ENCODE measurements at places on chromosomes 12 and 14.

DNA sequence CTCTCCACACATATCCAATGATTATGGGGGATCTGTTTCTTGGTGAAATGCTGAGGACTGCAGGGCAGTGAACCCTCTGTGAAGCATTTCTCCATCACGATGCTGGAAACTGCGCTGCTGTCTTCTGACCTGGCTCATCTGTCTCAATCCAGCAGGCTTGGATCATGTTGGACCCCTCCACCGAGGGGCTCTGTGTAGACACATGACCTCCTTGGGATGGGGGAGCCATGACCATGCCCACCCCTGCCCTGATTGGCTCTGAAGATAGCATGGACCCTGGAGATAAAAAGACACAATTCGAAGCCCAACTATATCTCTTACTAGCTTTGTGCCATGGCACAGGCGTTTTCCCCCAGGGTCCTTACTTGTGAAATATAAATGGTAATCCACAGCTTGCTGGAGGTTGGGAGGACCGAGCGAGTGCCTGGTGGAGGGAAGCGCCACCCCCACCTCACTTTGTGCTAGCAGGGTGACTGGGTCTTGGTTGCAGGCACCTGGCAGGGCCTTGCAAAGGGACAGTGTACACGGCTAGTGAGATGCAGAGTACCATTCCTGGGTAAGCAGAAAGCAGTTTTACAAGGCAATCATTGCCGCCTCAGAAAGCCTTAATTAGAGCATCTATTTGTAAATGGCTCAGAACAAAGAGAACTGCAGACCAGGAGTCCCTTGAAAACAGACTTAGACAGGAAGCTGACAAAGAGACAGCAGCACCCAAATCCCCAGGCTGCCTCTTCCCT, 2.4 kb upstream of the KRT83 start:
- no peak for DNase-seq

DNA sequence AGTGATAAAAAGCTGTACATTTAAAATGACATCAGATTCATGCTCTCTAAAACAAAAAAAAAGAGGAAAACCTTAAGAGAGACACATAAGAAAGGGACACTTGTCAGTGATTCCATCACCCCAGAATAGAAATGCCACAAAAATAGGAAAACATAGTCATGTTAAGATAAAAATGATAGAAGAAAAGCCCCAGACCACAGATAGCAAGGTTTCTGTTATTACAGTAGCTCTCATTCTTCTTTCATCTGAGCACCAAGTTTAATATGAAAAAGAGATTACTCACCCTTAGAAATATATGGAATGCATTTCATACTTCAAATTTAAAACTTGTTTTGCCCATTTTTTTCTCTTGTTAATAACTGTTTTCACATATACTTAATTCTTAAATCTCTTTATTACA, 217.2 kb downstream of the EGLN3 start:
- no peak for DNase-seq

DNA sequence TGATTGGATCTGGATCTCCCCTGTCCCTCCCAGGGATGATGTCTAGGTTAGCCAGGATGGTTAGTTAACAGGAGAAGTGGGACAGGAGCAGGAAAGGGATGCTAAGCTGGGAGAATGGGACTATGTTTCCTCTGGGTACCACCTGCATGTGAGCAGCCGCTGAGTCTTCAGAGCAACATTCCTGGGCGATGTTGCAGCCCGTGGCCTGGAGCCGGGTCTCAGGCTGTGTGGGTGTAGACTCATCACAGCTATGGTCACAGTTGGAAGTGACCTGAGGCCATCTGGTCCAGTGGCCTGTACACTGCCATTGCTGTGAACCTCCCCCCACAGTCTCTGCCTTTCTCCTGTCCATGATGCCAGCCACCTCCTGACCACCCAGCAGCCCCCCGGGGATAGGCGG, 422.6 kb downstream of the DPF3 start:
- DNase-seq, result no peak

GRCh38 chr12:70042675-70043074, 200.6 kb upstream of the CNOT2 start:
- no peak for DNase-seq

- DNase-seq, result no peak
Measured at GRCh38 chr14:45095143-45095542, 11.2 kb downstream of the PRPF39 start.

GRCh38 chr12:75650595-75651341, 139.4 kb upstream of the KRR1 start:
- no peak for DNase-seq

- DNase-seq, result no peak
Measured at GRCh38 chr14:95500201-95500681, 16.2 kb downstream of the SYNE3 start.

DNA sequence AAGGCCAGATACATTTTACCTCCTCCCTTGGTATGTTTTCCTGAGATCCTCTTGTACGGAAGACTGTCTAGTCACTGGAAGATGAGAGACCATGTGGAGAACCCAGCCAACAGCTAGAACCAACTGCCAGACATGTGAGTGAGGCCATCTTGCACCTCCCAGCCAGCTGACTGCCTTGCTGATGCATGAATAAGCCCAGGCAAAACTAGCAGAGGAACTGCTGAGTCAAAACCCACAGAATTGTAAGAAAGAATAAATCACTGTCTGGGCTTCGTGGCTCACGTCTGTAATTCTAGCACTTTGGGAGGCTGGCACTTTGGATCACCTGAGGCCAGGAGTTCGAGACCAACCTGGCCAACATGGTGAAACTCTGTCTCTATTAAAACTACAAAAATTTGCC, 160.0 kb downstream of the TPH2 start:
- no peak for DNase-seq

DNA sequence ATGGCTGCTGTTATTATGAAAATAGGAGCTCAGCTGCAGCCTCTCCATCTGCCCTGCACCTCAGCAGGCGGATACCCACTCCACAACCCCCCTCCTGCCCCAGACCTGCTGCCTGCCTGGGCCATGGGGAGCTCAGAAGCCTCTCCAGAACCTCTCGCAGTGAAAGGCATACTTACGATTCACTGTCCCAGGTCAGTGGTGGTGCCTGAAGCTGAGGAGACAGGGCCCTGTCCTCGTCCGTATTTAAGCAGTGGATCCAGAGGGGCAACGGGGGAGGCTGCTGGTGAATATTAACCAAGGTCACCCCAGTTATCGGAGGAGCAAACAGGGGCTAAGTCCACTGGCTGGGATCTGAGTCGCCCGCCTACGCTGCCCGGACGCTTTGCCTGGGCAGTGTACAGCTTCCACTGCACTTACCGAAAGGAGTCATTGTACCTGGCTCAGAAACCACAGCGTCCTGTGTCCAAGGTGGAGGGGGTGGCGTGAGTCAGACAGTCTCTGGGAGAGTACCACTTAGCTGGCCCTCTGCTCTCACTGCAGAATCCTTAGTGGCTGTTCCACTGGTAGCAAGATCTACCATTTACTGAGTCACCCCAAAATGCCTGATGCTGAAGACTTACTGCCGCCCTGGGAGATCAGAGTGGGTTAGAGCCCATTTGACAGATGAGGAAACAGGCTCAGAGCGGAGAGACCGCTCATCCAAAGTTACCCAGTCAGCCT, at the start of gene SERPINA1:
Gene SERPINA1, minus strand, starts transcription at position 219 of the 720 bp plus-strand sequence. CDS start 5,365 bp downstream, outside the sequence.
- no peak for DNase-seq
